Activated T-helper 17 cell treated with anti-CD3 and anti-CD28 coated beads, Interleukin-2, amount 50 U/mL, for 72 hours (primary cell): ENCODE measurements at places on chromosomes 6 and 20. TPM values are rescaled to one million over a fixed set of nuclear protein-coding genes. Genes with fewer than 3 reads are reported as not detected.

GRCh38 chr6:133590196-133590595, 298.7 kb upstream of the TCF21 start:
- no peak for ATAC-seq

GRCh38 chr6:169723991-169724493, 258 bp downstream of the PHF10 start:
- ATAC-seq = peak; percentile 43

- ATAC-seq = no peak
Observed at GRCh38 chr6:94953867-94954631, 623.3 kb upstream of the MANEA start.

- peak; percentile 59 for ATAC-seq
Observed at GRCh38 chr6:117496383-117496990, 14.0 kb downstream of the DCBLD1 start.

- no peak for ATAC-seq
Observed at GRCh38 chr6:81755551-81755950, 3.1 kb upstream of the TENT5A start.

DNA sequence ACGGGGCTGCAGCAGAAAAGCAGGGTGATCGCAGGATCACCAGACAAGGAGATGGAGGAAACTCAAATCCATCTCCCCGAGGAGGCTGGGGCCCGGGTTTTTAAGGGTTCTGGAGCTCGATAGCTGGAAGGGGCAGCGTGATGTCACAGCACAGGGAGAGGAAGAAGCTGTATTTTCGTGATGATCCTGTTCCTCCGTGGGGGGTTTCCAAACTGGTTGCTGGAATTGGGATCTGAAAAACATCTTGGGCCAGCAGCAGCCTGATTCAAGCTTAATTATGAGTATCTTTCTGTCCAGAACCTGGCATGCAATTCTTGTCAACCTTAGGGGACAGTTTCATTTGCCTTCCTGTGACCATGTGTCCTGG, 4.1 kb downstream of the CST7 start:
- ATAC-seq = no peak

GRCh38 chr6:14824060-14824459, 421.8 kb upstream of the JARID2 start:
- ATAC-seq = no peak

DNA sequence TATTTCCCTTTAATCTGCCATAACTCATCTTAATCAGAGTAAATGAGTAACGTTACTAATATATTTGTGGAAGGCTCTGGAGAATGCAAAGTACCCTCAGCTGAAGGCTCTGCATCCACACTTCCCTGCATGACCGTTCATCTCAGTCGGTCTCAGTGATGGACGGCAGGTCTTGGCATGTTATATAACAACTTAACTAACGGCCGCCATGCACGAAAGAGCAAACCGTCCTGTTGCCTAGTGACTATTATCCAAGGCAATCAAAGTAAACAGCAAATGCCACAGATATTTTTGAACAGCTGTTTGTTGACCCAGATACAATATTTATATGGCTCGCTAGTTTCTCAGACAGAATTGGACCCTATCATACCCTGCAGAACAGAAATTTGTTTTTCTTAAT, 194.9 kb upstream of the SMLR1 start:
- no peak for ATAC-seq

DNA sequence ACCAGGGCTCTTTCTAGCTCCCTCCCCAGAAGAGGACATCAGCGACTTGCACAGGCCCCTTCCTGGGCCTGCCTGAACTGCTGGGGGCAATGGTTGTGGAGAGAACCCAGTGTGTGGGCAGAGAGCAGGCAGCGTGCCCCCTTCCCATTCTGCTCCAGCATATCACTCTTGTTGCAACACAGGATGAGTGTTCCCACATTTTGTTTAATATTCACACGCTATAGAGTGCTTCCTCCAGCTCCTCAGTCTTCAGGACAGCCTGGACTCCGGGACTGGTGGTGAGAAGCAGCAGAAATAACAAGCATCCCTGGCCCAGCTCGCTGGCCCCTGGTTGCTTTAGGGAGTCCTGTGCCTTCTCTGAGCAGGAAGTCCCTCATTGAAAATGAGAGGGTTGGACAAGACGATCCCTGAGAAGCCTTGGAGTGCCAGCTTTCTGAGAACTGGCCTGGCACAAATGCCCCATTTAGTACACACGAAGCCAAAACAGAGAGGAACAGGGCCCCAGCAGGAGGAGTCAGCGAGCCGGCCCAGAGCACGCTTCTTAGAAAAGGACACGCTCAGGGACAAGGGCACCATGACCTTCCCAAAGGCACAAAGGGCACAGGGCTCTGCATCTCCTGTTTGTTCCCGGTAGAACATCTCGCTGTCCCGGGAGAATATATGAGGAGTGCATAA, 84.2 kb upstream of the FOXC1 start:
- no peak for ATAC-seq

DNA sequence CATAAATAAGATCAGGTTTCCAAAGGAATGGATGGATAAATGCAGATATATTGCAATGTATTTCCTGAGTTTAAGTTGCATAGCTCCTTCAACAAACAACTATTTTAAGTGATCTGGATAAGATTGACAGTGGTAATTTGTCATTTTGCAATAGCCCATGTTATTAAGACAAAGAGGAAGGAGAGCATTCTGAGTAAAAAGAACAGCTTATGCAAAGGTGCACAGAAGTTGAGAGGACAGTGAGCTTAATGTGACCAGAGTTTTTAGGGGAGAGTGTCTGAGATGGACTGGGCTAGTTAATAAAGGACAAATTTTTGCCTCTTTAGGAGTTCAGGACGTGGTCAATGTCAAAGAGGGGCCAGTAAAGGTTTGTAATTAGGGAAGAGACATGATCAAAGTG, 48.8 kb upstream of the FBXO30 start:
- ATAC-seq = no peak

DNA sequence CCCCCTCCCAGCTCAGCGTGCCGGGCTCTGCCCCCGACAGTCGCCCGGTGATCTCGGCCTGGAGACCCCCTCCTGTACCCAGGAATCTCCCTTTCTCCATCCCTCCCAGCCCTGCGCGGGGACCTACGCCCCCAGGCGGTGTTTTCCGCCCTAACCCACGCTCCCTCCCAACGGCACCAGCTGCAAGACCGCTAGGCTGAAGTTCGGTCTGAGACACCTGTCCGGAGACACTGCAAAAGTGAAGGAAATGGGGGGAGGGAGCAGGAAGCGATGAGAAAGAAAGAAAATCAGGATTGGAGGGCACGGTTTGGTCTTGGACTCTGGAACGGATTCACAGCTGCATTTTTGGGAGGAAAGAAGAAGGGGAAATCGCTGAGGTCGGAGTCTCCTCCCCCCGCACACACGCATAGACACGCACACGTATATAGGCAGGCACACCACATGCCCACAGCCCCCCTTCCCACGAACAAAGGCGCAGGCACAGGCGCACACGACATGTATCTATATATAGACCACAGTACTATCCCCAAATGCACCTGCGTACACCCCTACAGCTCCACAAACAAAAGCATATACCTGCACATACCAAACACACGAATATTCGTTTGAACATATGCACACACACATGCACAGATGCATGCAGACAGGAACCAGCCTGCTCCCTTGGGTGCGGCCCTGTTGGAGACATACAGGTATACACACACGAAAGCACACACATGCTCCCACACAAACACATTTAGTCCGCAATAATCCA, 1.0 kb downstream of the SLC32A1 start:
- no peak for ATAC-seq

- ATAC-seq = peak; percentile 65
Observed at GRCh38 chr20:33663161-33664084, 1.3 kb downstream of the C20orf144 start.

DNA sequence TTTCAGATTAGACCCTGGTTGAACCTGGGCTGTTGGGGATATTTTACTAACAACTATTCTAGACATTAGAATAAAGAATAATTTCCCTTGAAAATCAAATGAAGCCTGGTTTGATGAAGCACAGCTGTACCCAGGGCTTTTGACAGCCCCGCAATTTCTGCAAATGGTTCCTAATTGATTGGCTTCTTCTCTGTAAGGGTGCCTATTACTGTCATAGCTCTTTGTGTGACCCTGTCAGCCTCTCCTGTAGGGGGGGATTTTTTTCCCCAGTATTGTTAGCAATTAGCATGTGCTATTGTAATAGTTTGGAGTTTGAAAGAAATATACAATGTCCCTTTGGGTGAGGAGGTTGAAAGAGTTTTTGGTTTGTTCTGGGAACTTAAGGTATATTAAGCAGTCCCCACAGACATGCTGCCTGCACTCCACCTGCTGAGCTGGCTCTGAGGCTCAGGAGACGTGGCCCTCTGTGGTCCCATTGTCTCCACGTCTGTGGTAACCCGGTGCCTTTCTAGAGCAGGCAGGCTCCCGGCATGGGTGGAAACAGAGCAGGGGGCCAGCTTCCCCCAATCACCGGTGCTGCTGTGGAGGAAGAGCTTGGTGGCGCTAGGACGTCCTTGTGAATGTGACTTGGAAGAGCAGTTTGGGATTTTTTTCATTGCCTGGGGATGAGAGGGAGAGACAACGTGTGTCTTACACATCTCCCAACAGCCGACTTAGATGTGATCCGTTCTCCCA, 47.3 kb upstream of the CLDN20 start:
- no peak for ATAC-seq

GRCh38 chr6:1479095-1479494, 89.7 kb downstream of the FOXF2 start:
- no peak for ATAC-seq

- ATAC-seq = no peak
Observed at GRCh38 chr20:21238818-21239536, 64.2 kb upstream of the XRN2 start.

DNA sequence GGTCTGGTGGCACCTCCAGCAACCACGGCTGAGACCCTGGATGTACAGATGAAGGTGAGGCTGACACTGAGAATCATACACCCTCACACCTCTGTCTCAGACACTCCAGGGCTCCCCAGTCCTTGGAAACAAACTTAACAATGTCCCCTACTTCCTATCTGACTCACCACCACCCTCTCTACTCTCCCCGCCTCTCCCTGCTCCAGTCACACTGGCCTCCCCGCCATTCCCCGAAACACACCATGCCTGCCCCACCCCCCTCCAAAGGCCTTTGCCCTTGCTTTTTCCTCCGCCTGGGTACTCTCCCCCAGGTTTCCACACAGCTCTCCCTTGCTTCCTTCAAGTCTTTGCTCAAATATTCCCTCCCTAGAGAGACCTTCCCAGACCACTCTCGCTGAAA, 16.3 kb downstream of the BPI start:
- ATAC-seq = no peak

DNA sequence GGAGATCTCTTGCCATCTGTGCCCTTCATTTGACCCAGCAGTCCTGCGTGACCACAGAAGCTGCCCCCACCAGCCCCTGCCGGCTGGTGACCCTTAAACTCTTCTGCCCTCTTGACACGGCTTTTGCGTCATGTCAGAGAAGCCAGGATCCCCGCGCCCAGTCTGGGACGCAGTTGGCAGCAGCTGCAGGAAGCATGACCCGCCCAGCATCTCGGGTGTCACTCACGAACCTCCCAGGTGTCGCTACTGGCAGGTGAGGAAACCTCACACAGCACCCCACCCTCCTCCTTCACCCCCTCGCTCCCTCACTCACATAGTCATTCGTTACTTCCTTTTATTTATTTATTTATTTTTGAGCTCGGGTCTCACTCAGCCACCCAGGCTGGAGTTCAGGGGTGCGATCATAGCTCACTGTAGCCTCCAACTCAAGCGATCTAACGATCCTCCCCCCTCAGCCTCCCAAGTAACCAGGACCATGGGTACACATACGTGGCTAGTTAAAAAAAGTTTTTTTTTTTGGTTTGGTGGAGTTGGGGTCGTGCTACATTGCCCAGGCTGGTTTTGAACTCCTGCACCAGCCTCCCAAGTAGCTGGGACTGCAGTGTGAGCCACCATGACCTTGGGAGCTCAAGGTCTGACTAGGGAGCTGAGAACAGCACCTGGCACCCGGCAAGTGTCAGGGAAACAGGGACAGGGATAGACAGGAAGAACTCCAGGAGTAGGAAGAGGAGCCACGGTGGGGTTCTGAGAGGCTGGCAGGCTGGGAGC, 14.1 kb upstream of the SPDEF start:
- ATAC-seq = no peak

DNA sequence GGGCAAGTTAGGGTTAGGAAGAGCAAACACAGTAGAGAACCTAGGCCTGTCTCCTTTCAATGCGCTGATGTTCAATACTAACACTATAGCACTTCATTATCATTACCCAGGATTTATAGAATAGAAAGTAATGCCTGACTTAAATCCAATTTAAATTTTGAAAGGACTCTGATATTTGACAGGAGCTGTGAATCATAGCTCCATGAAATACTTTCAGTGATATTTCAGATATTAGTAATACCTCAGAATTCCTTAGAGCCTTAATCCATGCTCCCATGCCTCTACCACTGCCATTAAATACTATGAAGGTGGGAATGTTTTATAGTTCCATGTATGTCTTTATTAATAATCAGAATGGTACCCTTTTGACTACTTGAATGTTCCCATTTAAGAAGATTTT, 530.2 kb downstream of the BCKDHB start:
- no peak for ATAC-seq

GRCh38 chr6:157017861-157018260, 240.7 kb downstream of the ARID1B start:
- no peak for ATAC-seq

- ATAC-seq = no peak
Observed at GRCh38 chr20:40960521-40960956, 68.1 kb upstream of the TOP1 start.

DNA sequence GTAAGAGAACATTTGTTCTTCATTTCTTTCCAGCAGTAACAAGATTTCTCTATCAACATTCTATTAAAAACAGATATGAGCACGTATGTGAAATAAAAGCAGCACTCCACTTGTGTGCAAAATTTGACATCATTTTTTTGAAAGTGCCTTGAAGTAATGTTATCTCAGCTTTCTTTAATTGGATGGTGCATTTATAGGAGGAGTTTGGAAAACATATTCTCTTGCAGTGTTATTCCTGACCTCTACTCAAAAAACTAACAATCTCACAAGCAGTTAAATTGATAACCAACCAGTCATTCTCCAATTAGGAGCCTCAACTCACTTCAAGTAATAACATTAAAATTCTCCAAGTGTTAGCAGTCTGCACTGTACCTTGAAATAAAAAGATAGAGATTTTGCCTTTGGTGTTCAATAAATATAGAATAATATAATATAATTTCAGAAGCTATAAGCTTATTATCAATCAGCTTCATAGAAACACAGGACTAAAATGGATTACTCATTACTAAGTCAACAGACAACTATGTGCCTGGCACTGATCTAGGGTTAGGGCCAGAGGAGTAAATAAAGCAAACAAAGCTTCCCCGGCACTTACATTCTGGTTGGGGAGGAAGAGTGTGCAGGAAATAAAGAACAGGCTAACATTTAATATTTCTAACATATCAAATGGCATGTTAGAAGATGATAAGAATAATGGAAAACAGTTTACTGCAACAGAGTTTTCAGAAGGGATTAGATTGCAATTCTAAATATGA, 149.0 kb upstream of the SGK1 start:
- ATAC-seq = no peak

- peak; percentile 92 for ATAC-seq
Observed at GRCh38 chr6:55868771-55869479, 6.5 kb downstream of the BMP5 start.

Gene PDE7B
- total RNA-seq = not detected

Gene ZSWIM1
- total RNA-seq = 7.8 TPM

Gene PRDM13
- total RNA-seq = not detected

Gene PLCB4
- total RNA-seq = not detected

Gene TLDC2
- not detected for total RNA-seq

Gene EBF4
- 3.6 TPM for total RNA-seq

Gene SMLR1
- not detected for total RNA-seq

Gene GNMT
- 0.24 TPM for total RNA-seq

Gene PNPLA1
- total RNA-seq = not detected

Gene RGS17
- total RNA-seq = not detected

Gene TRIM15
- total RNA-seq = not detected
